CD4-positive, alpha-beta T cell treated with Interleukin-10 for 1 hour (primary cell): ENCODE measurements at places on chromosomes 11 and 22.
A peak's percentile ranks its signal among the peaks of the same experiment; 100 is the strongest.

- DNase-seq: no peak
Observed at GRCh38 chr11:15867871-15868270, 488.5 kb downstream of the SOX6 start.

- DNase-seq: no peak
Observed at GRCh38 chr22:36244522-36245391, 5.4 kb upstream of the APOL2 start.

DNA sequence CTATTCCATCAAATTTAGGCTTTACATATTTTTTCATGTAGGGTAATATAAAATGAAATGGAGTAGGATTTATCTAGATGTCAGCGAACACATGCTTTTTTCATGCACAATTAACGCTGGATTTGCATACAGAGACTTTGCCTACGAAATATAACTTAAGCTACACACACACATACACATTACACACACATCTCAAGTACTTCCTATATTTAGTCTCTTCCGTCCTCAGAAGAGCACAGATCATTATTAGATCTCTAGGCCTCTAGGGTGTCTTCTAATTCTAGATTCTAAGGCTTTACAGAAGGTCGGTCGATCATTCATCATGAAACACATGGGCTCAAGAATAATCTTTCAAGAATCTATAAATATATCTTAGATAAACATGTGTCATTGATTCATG, 3.8 kb upstream of the MS4A13 start:
- no peak for DNase-seq

- no peak for DNase-seq
Observed at GRCh38 chr22:45688600-45689080, 17.0 kb downstream of the ATXN10 start.

DNA sequence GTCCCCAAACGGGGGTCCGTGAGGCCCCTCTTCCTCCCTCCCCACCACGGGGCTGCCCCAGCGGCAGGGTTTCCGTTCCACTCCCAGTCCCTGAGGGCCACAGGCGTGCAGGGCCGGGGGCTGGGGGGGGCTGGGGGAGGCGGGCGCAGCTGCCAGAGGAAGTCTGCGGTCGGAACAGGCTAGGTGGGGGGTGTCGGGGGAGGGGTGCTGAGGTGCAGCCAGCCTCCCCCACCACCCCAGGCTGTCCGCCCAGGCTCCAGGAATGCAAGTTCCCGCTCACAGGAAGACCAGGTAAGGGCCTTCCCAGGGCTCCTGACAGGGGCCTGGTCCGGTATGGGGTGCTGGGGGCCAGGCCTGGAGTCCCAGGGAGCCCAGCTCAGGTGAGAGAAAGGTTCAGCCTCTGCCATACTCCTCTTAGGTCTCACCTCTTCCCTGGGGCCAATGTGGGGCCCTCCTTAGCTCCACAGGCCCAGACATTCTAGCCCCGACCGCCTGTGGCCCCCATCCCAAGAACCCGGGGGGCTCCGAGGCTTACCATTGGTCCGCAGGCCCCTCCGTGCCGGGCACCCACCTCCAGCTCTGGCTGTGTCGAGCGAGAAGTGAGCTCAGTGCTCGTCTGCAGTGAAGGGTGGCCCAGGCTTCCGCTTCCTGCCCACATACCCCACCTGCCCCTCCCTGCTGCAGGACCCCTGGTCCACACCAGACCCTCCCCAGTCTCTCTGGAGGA, at the start of gene PTPRCAP:
PTPRCAP (minus strand) TSS at position 601 of the 727 bp plus-strand sequence; CDS start at position 538, 63 bp downstream.
- DNase-seq: peak; percentile 78

DNA sequence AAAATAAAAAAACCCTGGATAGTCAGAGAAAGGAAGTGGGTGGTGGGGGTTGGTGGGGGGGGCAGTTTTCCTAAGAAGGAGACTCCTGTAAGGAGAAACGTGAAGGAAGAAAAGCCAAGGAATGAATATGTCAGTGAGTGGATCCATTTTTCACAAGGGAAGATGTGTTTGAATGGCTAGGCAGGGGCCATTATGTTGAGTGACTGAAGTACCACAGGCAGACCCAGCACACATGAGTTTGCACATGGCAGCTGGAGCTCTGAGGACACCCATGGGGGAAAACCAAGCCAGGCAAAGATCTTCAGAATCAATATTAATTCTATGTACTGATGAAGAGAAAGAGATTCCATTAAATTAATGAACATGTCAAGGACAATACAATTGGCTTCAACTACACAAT, 67.6 kb downstream of the CD44 start:
- DNase-seq: no peak

DNA sequence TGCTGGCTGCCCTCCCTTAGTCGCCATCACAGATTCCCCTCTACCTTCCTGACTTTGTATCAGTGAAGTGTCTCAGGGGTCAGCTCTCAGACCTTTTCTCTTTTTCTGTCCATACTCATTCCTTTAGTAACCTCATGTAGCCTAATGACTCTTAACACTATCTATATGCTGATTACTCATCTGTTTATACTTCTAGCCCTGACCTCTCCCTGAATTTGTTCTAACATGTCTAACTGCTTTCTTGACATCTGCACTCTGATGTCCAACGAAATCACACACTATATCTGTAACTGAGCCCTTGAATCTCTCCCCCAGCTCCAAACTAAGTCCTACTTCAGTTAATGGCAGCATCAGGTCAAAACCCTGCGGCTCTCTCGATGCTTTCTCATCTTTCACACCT, 135.8 kb upstream of the TIMP3 start:
- no peak for DNase-seq

GRCh38 chr22:42959576-42960509, 55.1 kb downstream of the PACSIN2 start:
- no peak for DNase-seq

DNA sequence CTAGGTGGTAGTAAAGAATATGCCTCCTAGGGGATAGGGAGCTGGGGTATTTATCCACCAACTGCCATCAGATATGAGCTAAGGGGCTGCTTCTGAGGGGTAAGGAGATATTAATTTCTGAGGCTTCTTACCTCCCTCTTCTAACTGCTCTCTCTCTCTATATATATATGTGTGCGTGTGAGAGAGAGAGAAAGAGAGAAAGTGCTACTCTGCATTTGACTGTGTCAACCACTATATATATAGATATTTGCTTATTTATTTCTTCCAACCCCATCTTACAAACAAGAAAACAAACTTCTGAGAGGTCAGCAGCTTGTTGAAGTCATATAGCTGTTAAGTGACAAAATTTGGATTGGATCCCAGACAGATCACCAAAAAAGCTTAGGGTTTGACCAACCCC, 5.9 kb upstream of the HEPACAM start:
- no peak for DNase-seq

DNA sequence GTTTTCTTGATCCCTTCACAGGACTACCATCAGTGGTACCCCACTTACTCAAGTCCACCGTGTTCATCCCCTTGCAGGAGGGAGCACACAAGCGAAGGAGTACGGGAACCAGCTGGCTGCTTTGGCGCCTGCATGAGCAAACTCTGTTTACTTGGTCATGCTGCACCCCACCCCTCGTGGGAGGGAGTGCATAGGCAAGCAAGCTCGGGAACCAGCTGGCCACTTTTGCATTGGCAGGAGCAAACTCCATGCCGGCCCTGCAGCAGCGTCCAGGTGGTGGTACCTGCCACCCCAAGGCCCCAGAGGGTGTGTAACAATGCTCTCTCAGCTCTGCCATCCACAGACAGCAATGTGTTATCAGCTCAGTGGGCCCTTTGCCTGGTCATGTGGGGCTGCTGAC, 737.8 kb downstream of the FAM181B start:
- no peak for DNase-seq

GRCh38 chr11:59669611-59670009, 773 bp upstream of the PATL1 start:
- DNase-seq: no peak

DNA sequence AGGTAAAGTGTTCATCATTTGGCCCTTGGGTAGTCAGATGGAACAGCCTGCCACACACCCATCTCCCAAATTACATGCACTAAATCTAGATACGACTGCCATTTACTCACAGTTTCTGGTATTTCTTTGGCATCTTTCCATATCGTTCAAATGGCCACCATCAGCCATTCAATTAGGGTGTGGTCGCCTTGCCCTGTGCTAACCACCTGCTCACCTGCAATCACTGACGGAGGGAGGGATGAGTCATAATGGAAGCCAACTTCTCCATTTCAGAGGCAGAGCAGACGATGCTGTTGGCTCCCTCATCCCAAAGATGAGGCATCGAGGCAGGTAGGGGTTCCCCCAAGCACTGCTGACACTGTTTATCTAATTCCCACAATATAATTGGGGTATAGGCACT, 14.6 kb downstream of the MS4A6A start:
- no peak for DNase-seq

GRCh38 chr11:128508770-128509510, 78.4 kb downstream of the ETS1 start:
- no peak for DNase-seq

DNA sequence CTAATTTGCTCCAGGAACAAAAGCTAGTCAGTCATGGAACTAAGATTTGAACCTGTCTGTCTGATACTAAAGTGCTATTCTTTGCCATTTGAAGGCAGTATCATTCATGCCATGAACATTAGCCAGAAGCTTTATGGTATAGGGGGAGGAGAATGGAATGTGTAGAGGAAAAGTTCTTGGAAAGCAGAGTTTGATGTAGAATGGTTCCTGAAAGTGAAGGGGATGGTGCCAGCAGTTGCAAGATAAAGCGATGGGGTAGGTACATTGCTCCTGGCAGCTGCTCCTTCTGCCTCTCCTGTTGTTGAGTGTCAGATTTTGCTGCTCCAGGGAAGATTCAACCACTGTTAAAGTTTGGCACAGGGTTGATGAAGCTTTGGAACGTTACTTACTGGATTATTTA, 53.4 kb downstream of the ARHGAP42 start:
- no peak for DNase-seq

DNA sequence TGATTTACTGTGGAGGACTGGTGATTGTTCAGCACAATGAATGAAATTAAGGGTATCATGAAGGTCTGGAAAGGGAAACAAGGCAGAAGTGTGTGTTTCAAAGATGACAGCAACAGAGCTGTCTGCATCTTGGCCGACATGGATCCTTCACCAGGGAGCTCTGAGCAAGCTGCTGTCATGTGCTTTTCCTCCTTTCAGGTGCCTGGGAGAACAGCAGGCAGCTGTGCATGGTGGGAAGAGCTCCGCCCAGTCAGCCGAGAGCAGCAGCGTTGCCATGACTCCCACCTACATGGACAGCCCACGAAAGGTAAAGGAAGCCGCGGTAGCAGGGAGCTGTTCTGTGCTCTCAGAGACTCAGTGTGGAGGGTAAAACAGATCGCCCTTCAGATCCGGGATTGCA, 87.1 kb upstream of the YWHAH start:
- no peak for DNase-seq

- no peak for DNase-seq
Observed at GRCh38 chr22:45237065-45237990, 3.4 kb downstream of the KIAA0930 start.

DNA sequence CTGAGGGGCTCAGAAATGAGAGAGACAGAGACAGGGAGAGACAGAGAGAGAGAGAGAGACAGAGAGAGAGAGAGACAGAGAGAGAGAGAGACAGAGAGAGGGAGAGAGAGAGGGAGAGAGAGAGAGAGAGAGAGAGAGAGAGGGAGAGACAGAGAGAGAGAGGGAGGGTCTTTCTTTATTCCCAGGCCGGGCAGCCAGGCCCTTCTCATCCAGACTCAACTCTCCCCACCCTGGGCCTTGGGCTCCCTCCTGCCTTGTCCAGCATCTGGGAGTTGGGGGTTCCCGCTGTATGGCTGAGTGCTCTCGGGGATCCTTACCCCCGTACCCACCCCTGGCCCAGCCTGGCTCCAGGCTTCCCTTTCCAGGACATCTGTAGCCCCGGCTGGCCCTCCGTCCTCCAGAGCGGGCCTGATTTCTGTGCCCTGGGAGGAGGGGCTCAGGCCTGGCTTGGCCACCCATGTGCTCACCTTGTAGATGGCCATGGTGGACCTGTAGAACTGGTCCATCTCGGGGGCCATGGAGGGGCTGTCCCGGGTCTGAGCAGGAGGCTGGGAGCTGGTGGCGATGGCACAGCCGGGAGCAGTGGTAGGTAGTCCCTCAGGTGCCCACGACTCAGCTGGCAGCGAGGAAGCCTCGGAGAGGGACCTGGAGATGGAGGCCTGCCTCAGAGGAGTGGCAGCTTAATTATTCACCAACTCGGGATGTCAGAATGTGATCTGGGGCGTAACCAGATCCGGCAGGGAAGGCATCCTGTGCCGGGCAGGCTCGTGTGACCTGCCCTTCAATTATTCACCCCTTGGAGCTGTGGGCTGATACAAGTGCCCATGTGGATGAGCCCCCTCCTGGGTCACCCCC, at the start of gene BAIAP2L2:
BAIAP2L2 (minus strand) TSS at position 677 of the 855 bp plus-strand sequence; CDS start at position 518, 159 bp downstream.
- DNase-seq: no peak

- DNase-seq: no peak
Observed at GRCh38 chr11:119167933-119168332, 592 bp upstream of the NLRX1 start.

DNA sequence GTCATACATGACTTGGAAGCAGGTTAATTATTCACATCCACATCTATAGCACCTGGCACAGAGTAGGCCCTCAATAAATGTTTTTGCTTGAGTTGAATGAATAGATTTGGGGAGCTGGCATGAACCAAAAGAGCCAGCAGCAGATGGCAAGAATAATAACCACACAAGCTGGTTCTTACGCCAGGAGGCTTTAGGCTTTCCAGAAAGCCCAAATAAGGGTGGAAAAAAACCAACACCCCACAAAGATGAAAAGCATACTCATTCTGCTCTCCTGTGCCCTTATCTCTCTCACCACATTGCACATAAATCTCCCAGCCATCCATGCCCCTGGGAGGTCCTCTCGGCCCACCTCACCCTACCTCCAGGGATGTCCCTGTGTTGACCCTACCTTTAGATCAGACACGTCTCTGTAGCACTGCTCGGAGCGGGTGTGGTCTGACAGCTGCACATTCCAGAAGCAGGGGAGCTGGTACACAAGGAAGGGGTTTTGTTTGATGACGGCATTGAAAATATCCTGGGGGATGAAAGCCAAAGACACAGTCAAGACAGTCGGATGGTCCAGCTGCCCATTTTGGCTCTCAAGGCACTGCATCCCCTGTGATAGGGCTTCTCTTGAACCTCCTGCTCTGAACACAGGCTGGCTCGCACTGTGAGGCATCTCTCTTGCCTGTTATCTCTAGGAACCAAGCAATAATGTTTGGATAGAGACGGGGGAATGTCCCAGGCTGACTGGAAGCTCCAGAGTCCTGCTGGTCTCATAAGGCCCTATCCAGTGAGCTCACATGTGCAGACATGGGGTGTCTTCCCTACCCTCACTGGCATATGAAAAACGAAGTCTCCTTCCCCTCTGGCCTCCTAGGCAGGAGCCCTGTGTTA, 323.6 kb upstream of the SYN3 start:
- no peak for DNase-seq

DNA sequence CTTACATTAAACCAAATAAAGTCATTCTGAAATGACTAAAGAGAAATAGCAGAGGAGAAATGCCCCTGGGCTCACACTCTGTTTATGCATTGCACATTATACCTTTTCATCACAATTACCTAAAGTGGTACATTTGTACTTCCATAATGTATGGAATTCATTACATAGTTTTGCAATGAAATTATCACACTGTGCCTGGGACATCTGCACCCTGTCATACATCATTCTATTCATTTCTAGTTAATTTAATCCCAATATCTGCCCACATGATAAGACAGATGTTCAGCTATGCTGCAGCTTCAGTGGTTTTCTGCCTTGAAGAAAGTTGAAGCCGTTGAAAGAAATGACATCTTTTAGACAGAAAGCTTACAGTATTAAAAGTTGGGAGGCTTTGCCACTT, 580.0 kb downstream of the SOX6 start:
- no peak for DNase-seq

GRCh38 chr11:118027694-118028093, 41.5 kb downstream of the IL10RA start:
- no peak for DNase-seq

- no peak for DNase-seq
Observed at GRCh38 chr11:66465373-66466224, 1.1 kb upstream of the PELI3 start.
